ENCODE measurements at places on chromosomes 13 and 19.

DNA sequence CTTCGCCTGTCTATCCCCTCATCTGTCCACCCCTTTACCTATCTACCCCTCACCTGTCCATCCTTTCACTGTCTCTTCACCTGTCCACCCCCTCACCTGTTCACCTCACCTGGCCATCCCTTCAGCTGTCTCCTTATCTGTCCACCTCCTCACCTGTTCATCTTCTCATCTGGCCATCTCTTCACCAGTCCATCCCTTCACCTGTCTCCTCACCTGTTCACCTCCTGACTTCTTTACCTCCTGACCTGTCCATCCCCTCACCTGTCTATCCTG lies 13.2 kb upstream of the KANK2 start:
- DNase-seq = no peak

- no peak for DNase-seq
Observed at GRCh38 chr19:8460516-8461298, 15.9 kb downstream of the HNRNPM start.

DNA sequence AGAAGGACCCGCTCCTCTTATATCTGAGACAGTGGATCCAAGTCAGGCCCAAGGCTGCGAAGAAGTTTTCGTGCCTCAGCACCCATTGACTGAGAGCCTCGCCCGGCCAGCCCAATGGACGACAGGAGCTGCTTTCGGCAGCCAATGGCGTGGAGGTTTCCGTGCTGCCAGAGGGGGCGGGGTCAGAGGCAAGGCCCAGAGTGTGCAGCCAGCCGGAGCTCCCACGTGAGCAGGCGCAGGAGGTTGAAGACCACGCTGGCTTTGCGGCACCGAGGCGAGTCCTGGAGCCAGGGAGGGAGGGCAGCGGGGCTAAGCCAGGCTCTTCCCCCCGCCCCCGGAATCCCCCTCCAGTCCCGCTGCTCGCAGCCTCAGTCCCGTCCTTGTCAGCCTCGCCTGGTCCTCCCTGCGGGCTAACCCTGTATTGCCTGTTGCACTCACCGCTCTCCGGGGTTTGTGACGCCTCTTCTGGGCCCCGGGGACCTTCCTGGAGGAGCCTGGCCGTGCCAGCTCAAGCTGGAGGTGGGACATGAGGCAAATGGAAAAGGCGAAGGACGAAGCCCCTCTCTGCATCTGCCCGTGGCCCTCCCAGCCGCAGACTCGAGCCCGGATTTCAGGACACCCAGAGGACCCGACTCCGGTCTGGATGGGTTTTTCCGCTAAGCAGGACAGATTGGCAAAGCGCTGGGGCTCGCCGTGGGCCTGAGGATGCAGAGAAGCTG lies 1.5 kb downstream of the IFNL4 start:
- DNase-seq = peak; percentile 10

GRCh38 chr19:339262-339887 lies 5.2 kb downstream of the MIER2 start:
- no peak for DNase-seq

GRCh38 chr19:9352505-9352904 lies 10.3 kb upstream of the ZNF177 start:
- DNase-seq = no peak

DNA sequence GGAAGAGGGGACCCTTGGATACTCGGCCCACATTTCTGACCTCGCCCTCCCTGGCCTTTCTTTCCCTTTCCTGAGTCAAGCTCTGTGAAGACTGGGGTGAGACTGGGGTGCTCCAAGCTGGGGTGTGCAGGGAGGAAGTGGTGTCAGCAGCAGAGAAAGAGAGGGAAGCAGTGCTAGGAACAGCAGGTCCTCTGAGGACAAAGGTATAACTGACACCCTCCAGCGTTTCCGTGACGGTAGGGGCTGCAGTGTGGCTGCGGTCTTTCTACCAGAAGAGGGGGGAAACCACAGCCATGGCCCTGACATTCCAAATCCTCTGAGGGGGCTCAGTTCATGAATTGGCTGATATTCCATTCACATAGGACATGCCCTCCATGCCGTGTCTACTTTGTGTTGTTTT lies 1.1 kb downstream of the KIR3DL2 start:
- DNase-seq = no peak

- DNase-seq = peak; percentile 62
Observed at GRCh38 chr13:29923554-29924481, 73.4 kb upstream of the UBL3 start.

DNA sequence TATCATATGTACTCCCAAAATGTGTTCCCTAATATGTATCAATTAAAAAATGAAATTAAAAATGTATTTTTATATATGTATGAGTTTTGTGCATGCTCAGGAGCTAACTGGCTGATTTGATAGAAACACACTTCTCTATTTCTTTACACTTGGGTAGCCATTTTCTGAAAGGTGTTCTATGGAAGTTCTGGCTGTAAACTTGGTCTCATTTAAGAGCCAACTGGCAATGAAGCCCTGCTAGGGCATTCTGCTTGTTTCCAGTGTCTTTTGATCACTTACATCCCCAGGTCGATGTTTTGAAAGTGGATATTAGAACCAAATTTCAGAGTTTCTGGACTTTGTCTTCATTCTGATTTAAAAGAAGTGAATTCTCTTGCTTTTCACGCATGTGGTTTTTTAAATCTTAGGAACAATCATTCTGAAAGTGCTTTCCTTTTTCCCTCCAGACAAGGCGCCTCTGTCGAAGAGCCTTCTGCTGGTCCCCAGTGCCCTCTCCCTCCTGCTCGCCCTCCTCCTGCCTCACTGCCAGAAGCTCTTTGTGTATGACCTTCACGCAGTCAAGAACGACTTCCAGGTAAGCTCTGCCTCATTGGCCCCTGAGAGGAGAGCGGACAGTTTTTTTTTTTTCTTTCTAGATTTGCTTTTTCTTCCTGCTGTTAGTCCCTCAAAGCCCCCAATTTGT lies 20.1 kb downstream of the GPR18 start:
- DNase-seq = no peak

- DNase-seq = no peak
Observed at GRCh38 chr13:43270130-43270830, 246.9 kb downstream of the DNAJC15 start.

GRCh38 chr19:8592231-8593009 lies 15.2 kb upstream of the MYO1F start:
- peak; percentile 73 for DNase-seq

Measured in RPMI8226 (cell line).